ENCODE measurements at places on chromosomes 7 and 10.
A peak's percentile ranks its signal among the peaks of the same experiment; 100 is the strongest.

GRCh38 chr7:43038254-43038653 lies 74.2 kb upstream of the HECW1 start:
- DNase-seq = peak; percentile 95

- no peak for DNase-seq
Observed at GRCh38 chr10:110861930-110862649, 9.6 kb upstream of the PDCD4 start.

DNA sequence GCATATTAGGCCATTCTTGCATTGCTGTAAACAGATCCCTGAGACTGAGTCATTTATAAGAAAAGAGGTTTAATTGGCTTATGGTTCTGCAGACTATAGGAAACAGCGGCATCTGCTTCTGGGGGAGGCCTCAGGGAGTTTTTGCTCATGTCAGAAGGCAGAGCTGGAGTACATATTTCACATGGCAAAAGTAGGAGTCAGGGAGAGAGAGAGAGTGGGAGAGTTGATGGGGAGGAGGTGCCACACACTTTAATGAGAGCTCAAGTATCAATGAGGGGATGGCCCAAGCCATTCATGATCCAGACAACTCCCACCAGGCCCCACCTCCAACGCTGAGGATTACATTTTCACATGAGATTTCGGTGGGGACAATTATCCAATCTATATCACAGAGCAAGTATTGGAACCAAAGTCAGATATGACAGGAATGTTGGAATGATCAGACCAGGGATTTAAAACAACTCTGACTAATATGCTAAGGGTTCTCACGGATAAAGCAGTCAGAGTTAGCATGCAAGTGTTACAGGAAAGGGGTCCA lies 795.3 kb upstream of the CELF2 start:
- DNase-seq = peak; percentile 96

DNA sequence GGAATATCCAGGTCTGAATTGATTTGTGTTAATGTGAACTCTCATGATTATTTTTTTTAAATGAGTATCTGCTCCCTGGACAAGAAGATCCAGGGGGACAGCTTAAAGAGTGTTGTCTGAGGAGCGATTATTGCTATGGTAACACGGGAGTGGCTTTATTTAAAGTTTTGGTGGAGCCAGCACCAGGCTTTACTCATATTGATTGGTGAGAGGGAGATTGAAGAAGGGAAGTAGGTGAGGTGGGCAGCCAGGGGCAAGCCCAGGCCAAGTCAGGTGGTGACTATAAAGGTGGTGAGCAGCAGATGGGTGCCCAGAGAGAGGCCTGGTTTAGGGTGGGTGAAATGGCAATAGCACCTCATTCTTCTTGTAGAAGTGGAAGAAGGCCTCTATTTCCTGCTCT lies 10.2 kb upstream of the AGR2 start:
- no peak for DNase-seq

DNA sequence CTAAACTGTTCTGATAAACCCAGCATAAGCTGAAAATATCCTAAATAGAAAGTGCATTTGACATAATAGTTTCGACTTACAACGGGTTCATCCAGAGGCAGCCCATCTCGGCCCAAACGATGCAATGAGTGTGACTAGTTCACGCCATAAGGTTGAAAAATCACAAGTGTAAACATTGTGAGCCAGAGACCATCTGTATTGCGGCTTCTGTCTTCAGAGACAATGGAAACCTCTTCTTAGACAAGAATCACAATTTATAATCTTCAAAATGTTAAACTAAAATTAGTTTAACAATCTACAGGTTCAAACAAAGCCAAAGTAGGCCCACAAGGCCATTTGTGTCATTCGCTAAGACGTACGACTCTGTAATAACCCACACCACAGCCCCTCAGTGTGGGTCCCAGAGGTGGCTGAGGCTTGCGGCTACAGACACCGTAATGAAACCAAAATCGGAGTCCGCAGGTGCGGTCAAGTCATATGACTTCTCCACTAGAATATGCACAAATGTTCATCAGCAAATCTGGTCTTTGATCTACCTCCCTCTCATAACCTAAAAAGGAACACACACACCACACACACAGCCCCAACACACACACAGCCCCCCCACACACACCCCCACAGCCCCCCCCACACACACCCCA lies 81.8 kb downstream of the DIP2C start:
- DNase-seq = peak; percentile 41

DNA sequence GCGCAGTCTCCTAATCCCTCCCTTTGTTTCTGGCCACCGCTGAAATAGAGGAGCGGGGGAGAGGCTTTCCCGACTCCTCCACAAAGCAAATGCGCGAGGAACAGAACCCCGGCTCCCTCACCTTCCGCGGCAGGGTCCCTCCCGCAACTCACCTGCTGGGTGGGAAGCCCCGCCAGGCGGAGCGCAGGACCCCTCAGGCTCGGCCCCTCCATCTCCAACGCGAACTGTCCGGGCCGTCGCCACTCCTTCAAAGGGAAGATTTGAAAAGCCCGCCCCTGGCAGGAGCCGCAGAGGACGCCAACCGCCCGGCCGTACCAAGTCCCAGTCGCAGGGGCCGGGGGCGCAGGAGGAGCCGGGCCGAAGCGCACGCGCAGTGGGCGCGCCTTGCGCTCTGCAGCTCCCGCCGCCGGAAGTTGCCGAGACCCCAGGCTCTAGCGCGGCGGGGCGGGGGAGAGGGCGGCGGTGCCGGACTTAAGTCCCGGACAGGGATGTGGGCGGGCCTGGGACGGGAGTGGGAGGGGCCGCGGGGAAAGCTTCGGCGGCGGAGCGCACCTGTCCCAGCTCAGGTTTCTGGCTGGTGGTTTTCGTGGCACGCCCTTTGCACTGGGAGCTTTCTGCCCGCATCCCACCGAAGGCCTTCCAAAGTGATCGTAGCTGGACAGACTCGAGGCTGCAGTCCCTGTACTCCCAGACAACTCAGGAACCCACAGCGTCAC lies at the start of gene RTKN2:
RTKN2 (minus strand) TSS at position 446 of the 716 bp plus-strand sequence; CDS start at position 212, 234 bp downstream.
- DNase-seq = peak; percentile 84

DNA sequence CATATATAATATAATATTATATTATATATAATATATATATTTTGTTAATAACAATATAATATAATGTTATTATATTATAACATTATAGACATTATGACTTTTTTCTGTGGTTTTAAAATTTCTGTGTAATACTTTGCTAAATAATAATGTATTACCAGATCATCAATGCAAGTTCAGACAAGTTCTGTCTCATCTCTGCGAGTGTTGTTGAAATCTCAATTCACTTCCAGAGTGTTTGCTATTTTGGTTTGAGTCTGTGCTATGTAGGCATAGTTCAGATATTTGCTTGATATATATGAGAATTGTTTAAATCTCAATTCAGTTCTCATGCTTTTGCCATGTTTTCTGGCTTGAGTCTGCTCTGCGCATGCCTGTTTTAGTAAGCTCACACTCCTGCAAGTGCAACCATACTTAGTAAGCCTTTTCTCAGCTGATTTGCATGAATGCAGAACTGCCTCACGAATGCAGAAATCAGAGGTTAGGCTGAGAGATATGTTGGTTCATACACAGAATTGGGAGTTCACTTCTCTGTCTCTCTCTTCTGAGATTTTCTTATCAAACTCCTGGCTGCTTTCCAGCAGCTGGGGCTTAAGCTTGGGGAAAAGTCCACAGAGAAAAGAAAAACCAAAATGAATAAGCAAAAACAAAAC lies 830.2 kb upstream of the SORCS1 start:
- no peak for DNase-seq

DNA sequence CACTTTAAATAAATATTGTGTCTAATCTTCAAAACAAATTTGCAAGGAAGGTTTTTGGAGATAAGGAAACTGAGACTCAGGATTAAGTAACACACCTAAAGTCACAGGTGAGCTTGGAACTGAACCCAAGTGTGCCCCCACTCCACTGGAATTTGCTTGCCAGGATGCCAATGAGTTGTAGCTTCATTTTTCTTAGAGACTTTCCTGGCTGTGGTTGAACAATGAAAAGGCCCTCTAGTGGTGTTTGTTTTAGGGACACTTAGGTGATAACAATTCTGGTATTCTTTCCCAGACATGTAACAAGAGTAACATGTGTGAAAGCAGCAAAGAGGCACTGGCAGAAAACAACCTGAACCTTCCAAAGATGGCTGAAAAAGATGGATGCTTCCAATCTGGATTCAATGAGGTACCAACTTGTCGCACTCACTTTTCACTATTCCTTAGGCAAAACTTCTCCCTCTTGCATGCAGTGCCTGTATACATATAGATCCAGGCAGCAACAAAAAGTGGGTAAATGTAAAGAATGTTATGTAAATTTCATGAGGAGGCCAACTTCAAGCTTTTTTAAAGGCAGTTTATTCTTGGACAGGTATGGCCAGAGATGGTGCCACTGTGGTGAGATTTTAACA lies 1.5 kb downstream of the IL6 start:
- peak; percentile 66 for DNase-seq

GRCh38 chr7:108335269-108335918 lies 120.8 kb downstream of the NRCAM start:
- peak; percentile 15 for DNase-seq

DNA sequence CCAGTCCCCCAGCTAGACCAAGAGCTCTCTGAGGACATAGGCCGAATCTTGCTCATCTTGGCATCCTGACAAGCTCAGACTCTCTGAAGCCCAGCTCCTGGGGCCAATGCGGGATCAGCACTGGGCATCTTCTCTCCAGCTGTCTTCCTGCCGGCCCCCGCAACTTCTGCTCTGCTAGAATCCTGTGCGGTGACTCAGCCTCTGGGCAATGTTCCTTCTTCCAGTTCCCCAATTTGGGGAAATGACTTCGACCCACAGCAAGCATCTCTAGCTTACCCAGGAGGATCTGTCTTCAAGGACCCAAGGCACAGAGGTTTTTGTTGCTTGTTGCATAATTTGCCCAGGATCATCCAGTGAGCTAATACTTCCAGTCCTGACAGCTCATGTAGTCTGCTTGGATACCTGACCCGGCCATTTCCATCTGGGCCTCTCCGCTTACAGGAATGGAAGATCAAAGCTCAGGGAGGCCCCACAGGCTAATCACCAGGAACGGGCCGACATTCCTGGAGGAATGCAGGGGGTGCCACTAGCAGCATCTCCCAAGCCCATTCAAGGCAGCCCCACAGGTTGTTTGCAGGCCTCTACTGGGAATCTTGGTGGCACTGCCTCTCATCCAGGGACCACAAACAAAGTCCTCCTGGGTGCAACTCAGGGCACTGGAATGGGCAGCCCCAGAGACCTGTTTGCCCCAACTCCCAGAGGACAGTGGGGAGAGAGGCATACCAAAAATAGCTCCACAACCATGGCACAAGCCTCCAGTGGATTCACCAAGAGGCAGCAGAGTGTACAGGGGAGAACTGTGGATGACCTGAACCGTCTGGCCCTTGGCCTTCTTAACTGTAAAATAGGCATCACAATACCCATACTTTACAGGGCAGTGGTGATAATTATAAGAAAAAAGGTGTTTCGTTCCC lies 151.9 kb downstream of the NEURL1 start:
- DNase-seq = peak; percentile 90

GRCh38 chr7:139867847-139868246 lies 38.8 kb downstream of the TBXAS1 start:
- DNase-seq = no peak

- DNase-seq = no peak
Observed at GRCh38 chr10:103227416-103227815, 18.3 kb upstream of the RPEL1 start.

Data from fibroblast of skin of back (primary cell).